Aortic smooth muscle cell (primary cell): ENCODE measurements at places on chromosomes 5 and 9. TPM values are rescaled to one million over a fixed set of nuclear protein-coding genes. Genes with fewer than 3 reads are reported as not detected.

PKN3 gene
- 2.8 TPM in 2 replicates for total RNA-seq

SAXO1 gene
- under 0.01 TPM in 2 replicates for total RNA-seq

PCDHGB1 gene
- 1.8 and 4.3 TPM in 2 replicates for total RNA-seq

PHF24 gene
- 0.06 and 0.13 TPM in 2 replicates for total RNA-seq

IFNA6 gene
- not detected in 2 replicates for total RNA-seq

CD72 gene
- total RNA-seq, result 1.1 TPM in 2 replicates

NAIP gene
- total RNA-seq, result 2.5 and 5.8 TPM in 2 replicates

IL5 gene
- total RNA-seq, result not detected in 2 replicates

ADGRV1 gene
- 0.13 and 0.19 TPM in 2 replicates for total RNA-seq

TMEM232 gene
- 4.3 and 5.9 TPM in 2 replicates for total RNA-seq

GPR150 gene
- 0.06 and 0.13 TPM in 2 replicates for total RNA-seq

HAPLN1 gene
- total RNA-seq, result 29.7 and 50.7 TPM in 2 replicates

SHISAL2B gene
- total RNA-seq, result not detected in 2 replicates

PRDM9 gene
- not detected in 2 replicates for total RNA-seq

HTR1A gene
- total RNA-seq, result not detected in 2 replicates

SPATA31A3 gene
- not detected in 2 replicates for total RNA-seq

SH2D3C gene
- 1.1 and 2.0 TPM in 2 replicates for total RNA-seq

OR13C2 gene
- not detected in 2 replicates for total RNA-seq

C7 gene
- total RNA-seq, result 2.4 and 15.2 TPM in 2 replicates

SPATA31C1 gene
- not detected in 2 replicates for total RNA-seq

CCDC69 gene
- total RNA-seq, result 0.93 and 1.3 TPM in 2 replicates

PCDHB7 gene
- 0.79 and 1.1 TPM in 2 replicates for total RNA-seq

IFNA21 gene
- total RNA-seq, result not detected in 2 replicates

RMRP gene
- total RNA-seq, result 33,640 and 43,179 TPM in 2 replicates

PDCD1LG2 gene
- total RNA-seq, result 13.0 and 17.8 TPM in 2 replicates

BNC2 gene
- total RNA-seq, result 11.9 and 12.3 TPM in 2 replicates

INSL4 gene
- under 0.01 TPM in 1 of 2 replicates, not detected in the other for total RNA-seq

TAS2R1 gene
- total RNA-seq, result not detected in 2 replicates

CORO2A gene
- under 0.01 and 0.06 TPM in 2 replicates for total RNA-seq

GPR151 gene
- total RNA-seq, result not detected in 2 replicates

DDX4 gene
- not detected in 2 replicates for total RNA-seq

TCF7 gene
- total RNA-seq, result 1.2 and 2.8 TPM in 2 replicates

KCNIP1 gene
- total RNA-seq, result not detected in 2 replicates

SLC36A2 gene
- total RNA-seq, result not detected in 2 replicates

DMRTA1 gene
- total RNA-seq, result under 0.01 and 0.06 TPM in 2 replicates

CCL27 gene
- total RNA-seq, result not detected in 2 replicates

PCDHB8 gene
- total RNA-seq, result 0.62 and 1.1 TPM in 2 replicates

SLC25A2 gene
- 0.13 and 0.31 TPM in 2 replicates for total RNA-seq

MOCS2 gene
- 38.2 and 41.3 TPM in 2 replicates for total RNA-seq

NTNG2 gene
- total RNA-seq, result 1.6 and 4.2 TPM in 2 replicates

SLC6A7 gene
- 0.06 TPM in 1 of 2 replicates, not detected in the other for total RNA-seq

JADE2 gene
- 22.9 and 32.2 TPM in 2 replicates for total RNA-seq

KCNT1 gene
- total RNA-seq, result not detected in 2 replicates

RPP25L gene
- 13.1 and 13.2 TPM in 2 replicates for total RNA-seq

ABLIM3 gene
- 14.9 and 16.7 TPM in 2 replicates for total RNA-seq

EQTN gene
- not detected in 2 replicates for total RNA-seq

CAMK4 gene
- total RNA-seq, result 0.37 and 0.66 TPM in 2 replicates

NMUR2 gene
- not detected in 2 replicates for total RNA-seq
